ENCODE measurements at places on chromosomes 2 and 18.

DNA sequence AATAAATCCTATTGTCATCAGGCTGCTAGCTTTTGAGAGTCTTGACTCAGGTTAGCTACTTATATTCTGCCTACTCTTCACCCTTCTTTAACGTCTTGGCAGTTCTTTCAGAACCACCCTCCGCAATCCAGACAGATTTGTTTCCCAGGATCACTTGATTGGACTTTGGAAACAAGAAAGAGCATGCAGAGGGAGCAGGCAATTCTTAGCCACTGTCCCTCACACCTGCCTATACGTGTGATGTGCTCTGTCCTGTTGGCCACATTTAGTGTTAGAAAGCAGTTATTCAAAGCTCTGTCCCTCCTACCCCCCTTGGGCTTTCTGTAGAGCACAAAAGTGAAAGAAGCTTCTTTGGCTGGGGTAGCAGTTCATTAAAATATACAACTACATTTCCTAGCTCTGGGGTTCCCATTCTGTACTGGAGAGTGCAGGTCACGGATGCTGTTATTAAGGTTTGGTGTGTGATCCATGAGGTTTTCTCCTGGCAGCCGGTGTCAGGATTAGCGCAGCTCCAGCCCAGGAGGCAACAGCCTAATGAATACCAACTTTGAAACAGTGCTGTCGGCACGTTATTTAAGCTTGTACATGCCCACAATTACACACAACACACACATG, 6.3 kb downstream of the FZD5 start:
- DNase-seq = no peak

DNA sequence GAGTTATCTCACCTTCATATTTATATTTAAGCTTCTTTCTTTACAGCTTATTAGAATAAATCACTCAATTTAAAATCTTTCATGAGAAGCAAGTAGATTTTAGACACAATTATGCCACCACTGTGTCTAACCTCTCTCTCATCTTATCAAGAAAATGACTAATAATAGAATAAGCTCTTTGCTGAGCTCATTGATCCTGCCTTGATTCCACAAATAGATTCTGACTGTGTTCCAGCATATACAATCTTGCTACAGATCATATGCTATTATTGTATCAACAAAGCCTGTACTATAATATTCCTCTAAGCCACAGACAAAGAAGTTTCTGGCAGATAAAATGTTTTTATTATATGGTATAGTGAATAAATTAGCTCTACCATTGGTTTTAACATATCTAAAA, 168.7 kb upstream of the GULP1 start:
- DNase-seq = no peak

- peak; percentile 27 for DNase-seq
These were observed 2.4 kb upstream of the HOXD8 start for GRCh38 chr2:176126929-176127773.

DNA sequence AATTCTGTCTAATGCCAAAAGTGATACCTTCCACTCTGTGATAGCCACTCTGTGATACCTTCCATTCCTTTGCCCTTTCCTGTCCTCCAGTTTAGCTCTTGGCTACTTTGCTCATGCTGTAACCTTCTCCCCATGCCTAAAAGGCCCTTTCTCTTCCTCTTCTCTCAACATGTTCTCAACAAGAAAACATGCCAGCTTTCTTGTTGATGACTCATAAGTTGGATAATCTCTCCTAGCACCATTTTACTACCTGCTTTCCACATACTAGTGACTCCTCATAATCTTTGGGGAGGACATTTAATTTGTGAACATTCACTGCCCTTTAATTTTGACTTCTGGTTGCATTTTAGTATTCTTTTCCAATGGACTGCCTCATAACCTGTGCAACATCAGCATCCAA, 55.9 kb upstream of the NT5C1B start:
- no peak for DNase-seq

GRCh38 chr18:26133652-26134051, at the start of gene PSMA8:
TSS of gene PSMA8 (plus strand) at chr18:26133869. CDS start at chr18:26133966, 97 bp downstream.
- peak; percentile 38 for DNase-seq

DNA sequence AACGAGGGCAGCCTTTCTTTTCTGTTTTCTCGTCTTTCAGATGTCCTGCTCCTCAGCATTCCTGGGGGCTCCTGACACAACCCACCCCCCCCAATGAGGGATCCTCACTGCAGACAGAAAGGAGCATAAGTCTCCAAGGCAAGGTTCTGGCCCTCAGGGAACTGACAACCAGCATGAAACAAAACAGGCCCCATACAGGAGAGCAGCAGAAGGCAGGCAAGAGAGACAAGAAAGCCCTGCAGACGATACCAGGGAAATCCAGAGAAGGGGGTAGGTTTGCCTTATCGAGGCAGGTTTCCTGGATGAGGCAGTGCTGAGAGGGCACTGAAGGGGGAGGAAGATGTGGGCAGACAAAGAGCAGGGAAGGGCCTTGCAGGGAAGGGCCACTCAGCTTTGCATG, 103.9 kb upstream of the EPAS1 start:
- no peak for DNase-seq

DNA sequence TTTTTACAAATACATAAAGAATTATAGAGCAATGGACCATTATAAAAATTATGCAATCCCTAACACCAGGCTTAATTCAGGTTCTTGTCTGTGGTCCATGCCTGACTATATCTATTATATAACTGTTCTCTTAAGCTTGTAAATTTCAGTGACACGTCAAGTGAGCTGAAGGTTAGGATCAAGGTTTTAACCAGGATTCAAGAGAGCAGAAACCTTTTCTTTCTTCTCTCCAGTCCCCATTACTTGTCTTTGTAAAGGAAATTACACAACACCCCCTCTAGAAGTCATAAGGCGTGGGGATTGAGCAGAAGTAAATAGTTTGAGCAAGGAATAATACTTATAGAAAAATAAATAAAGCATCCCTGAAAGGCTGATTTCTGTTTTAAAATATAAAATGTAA, 122.0 kb downstream of the ZNF521 start:
- DNase-seq = no peak

DNA sequence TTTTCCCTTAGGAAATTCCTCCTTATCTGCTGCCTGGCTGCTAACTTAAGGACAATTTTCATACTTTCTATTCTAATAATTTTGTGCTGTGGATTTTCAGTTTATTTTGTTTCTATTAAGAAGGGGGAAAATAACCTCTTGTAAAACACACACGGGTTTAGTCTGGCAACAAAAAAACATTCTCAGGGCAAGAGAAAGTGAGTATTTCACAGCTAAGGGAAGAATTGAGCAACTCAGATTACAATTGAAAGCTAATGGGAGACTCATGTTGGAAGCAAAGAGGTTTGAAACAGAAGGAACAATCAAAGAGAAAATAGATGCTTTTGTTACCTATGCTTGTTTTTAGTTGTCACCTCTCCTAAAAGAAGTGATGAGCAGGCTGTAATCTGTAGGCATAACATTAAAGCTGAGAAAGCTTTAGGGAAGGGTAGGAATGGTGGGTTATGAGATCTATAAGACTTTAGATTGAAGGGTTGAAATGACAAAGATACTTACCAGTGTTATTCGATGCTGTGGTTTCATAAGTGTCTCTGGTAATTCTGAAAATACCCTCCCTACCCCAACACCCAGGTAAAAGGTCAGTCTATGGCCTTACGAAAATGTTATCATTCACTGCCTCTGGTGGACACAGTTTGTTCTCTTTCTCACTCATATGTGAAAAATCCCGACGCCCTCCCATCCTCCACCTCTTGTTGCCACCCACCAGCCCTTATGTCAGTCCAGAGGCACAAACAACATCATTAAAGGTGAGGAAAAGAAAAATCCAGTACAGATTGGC, 510.9 kb downstream of the TXNL1 start:
- DNase-seq = no peak

DNA sequence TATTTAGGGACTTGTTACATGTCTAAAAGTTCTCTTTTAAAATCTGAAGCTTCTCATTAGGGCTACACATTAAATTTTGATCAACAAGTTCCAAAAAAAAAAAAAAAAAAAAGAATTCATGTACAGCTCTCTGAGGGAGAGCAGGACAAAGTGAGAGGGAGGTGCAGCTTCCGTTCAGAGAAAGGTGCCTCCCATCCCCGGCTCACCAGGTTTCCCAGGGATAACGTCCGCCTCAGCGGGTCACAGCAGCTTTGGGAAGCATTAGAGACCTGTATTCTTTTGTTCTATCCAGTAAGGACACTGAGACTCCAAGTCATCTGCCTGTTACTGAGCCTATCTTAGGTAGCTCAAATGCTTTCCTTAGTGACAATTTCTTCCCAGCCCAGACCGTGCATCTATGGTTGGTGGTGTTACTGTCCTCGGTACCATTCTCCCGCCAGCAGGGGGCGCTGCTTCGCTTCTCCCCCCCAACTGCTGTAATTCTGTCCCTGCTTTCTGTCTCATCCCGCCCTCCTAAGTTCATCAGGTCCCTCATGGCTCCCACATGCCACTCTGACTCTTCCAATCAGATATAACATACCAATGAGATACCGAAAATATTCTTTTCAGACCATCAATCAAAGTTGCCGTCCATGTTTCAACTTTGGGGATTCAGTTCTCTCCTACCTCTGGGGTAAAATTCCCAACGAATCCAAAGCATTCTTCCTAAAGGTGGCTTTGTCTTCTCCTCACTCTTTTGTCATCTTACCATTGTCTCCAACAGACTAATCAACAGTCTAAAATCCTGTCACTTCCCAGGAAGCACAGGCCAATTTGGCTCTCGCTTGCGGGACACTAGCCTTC, 466.5 kb downstream of the METTL4 start:
- DNase-seq = peak; percentile 7

- DNase-seq = no peak
These were observed 53.0 kb downstream of the EPAS1 start for GRCh38 chr2:46350029-46350689.

GRCh38 chr2:120654381-120655134, 81.1 kb upstream of the GLI2 start:
- no peak for DNase-seq

DNA sequence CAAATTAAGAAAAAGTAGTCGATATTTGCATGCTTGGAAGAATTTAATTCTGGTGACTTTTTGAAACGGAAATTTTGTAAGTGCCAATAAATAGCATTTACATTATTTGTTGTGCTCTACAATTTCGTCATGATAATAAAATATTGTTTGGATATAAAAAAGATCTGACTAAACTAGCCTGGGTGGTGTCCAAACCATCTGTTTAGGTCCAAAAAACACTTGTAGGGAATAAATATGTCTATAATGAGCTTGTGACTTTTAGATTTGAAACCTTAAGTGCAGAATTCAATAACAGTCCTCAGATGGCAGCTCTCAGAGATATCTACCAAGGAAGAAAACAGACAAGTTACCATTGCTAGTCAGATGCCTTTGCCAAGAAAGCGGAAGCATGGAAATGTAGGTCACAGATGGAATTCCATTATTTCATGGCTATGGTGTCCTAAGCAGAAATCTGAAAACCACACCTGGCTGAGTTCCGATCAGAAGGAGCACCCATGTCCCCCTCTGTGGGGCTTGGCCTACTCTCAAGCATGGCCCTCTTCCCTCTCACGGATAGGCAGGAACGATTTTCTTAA, 731.1 kb downstream of the RNF144A start:
- DNase-seq = no peak

DNA sequence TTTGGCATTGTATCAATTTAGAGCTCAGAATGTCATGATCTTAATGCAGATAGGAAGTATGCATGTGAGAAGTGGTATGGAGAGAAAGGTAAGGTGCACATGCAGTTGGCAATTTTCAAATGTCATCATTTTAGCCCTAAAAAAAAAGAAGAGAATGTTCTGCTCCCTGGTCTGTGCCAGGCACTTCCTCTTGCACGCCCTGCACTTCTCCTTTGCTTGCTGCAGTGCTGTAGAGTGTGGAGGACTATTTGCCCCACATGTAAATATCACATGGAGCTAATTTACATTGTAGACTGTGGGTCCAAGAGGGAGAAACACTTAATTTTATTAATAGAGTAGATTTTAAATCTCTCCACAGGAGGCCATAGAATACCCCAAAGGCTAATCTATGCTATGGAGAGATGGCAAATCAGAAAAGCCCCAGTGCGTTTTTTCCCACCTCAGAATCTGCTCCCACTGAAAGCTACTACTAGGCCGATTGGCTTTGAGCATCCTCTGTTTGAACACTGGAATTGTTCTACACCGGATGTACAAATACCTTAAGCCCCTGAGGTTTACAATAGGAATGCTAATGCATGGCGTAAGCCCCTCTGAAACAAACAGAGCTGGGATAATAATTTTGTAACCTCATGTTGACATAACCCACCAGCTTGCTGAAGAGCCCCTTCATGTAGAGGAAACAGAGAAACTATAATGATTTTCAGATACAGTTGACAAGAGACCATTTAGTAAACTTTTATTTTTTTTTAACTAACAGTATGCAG, 137.2 kb upstream of the KLHL14 start:
- no peak for DNase-seq

DNA sequence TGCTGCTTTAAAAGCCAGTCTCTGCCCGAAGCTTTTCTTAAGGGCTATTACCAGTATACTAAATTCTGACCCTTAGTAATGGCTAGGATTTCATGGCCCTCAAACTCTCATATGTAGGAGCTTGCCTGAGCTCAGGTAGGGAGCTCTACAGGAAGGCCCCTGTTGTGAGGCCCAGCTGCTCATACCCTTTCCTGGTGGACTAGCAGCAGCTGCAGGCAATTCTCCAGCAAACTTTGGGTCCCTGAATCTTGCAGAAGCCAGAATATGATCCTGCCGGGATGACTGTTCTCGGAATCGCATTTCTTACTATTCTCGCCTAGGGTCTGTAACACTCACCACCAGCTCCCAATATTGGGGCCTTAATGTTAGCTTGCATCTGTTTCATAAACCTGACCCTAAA, 106.4 kb upstream of the SERTAD2 start:
- DNase-seq = no peak

- no peak for DNase-seq
These were observed 41.4 kb downstream of the OXER1 start for GRCh38 chr2:42722320-42723190.

DNA sequence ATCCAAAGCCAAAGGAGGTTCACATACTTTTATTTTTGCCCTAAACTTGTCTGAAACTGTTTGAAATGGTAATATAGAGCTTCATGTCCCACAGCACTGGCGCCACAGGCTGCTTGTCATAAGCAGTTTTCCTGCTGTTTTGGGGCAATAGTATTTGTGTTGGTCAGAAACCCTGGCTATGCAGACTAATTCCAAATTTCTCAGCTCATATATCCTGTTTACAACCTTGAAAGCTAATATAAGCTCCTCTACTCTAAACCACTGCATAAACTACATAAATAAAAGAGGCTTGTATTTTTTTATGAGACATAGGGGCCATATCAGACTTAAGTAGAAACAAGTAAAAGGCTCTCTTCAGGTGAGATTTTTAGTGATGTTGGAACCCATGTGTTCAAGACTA, 736.8 kb upstream of the ID2 start:
- DNase-seq = no peak

GRCh38 chr18:73908323-73908722, 239.3 kb downstream of the FBXO15 start:
- DNase-seq = no peak

GRCh38 chr2:31271851-31272267, 37.9 kb downstream of the EHD3 start:
- DNase-seq = no peak

DNA sequence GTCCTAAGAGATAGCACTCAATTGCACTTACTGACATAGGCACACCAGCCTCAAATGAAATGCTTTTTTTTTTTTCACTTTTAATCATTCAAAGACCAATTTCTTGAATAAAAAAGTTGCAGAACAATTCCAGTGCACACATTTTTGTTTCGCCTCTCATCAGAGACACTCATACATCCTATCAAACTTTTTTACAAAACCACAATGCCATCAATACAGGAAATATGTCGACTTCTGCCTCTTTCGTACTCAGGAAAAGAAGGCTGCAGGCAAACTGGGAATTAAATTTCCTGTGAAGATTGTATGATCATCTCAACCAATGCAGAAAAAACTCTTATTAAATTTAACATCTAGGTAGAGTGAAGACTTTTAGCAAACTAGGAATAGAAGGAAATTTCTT, 112.4 kb downstream of the DNER start:
- no peak for DNase-seq

GRCh38 chr2:118148809-118149208, 60.5 kb downstream of the INSIG2 start:
- no peak for DNase-seq

All from activated T-helper 1 cell treated with Interleukin-2 at 50 U/mL for 16 hours (primary cell).